CD4-positive, alpha-beta T cell treated with Interleukin-21 for 1 hour (primary cell): ENCODE measurements at places on chromosomes 12 and 14.

DNA sequence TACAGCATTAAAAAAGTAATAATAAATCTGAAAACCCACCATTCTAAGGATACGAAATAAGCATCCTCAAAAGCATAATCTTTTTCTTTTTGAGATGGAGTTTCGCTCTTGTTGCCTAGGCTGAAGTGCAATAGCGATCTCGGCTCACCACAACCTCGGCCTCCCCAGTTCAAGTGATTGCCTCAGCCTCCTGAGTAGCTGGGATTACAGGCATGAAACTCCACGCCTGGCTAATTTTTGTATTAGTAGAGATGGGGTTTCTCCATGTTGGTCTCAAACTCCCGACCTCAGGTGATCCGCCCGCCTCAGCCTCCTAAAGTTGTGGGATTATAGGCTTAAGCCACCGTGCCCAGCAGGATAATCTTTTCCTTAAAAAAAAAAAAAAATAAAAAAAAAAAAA is 4.3 kb downstream of the CCNT1 start:
- no peak for DNase-seq

DNA sequence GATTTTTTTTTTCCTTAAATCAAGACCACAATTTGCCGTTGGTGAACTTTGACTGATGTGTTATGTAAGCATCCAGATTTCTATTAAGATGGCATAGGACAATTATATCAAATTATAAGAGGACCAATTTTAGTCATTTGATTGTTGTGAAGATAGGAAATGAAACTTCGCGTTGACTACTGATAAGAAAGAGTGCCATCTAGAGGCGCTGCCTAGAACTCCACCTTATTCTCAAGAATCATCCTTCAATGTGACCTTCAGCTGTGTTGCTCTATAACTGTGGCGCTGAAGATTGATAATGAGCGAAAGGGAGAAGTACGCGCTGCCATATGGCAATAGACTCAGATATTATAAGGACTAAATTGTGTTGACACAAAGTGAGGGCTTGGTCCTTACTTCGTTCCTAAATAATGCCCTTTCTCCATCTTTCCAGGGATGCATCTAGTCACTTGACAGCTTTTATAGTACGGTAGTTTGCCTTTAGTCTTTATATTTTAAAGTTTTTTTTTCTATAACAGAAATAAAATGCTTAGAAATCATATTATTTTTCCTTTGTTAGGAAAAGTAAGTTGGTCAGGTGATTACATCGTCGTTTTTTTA is 350.8 kb upstream of the STXBP6 start:
- peak; percentile 17 for DNase-seq

DNA sequence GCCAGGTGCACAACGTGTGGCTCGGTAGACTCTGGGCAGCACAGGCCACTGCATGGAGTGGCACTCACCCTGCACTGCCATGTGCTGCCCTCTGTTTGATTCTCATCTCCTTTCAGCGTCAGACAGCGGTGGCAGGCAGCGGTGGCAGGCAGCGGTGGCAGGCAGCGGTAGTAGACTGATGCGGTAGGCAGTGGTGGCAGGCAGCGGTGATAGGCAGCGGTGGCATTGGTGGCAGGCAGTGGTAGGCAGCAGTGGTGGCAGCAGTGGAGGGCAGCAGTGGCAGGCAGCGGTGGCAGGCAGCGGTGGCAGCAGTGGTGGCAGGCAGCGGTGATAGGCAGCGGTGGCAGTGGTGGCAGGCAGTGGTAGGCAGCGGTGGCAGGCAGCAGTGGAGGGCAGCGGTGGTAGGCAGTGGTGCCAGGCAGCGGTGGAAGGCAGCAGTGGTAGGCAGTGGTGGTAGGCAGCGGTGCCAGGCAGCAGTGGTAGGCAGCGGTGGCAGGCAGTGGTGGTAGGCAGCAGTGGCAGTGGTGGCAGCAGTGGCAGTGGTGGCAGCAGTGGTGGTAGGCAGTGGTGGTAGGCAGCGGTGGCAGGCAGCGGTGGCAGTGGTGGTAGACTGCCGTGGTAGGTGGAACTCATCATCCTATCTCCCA is 6.0 kb upstream of the MEG3 start:
- no peak for DNase-seq

DNA sequence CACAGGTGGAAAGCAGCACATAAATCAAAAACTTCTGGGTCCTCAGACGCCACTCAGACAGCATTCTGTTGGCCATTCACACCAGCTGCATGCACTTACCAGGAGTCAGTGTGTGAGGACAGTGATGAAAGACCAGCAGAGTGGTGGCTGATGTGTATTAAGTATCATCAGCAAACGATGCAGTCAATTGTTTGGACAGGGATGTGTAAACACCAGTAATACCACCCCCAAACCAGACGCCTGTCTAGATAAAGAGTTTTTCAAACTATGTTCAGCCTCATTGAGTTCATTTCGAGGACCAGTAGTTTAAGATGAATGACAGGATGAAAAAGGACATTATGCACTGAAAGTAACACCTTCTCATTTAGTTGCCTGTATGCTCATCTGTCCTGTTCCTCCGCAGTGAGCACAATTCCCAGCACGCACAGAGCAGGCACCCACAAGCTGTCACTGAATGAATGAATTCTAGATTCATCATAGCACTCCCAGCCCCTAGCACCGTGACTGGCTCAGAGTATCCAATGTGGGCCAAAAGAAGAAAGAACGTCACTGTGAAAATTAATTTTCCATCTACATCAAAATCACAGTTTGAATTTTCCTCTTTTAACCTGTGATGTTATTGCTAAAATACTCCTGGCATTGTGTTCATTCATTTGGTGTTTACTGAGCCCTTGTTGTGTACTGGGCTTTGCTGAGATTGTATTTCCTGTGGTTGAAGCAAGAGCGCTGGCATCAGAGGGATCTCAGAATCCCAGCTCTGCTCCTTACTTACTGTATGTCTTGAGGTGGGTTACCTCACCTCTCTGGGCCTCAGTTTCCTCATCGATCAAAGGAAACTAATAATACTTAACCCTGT is 124.8 kb upstream of the NOS1 start:
- no peak for DNase-seq

GRCh38 chr14:103104654-103105452 is 10.3 kb downstream of the EXOC3L4 start:
- DNase-seq: peak; percentile 70

- no peak for DNase-seq
These were observed 144.7 kb downstream of the ALX1 start for GRCh38 chr12:85424581-85425348.

DNA sequence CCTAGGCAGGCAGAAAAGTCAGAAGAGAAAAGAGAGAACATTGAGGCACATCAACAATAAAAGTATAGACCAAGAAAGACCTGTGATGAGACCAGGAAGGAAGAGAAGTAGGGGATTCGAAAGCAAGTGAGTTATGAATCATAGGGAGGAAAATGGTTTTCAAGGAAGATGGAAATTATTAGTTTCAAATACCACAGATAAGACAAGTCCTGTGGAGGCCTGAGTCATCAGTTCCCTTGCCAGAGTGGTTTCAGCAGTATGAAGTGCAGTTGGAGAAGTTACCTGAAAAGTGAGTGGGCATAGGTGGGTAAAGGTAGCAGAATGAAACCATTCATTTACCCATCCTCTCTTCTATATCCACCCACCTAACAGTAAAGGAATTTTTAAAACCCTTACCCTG is 25.2 kb upstream of the TSPAN8 start:
- no peak for DNase-seq

GRCh38 chr12:15244341-15244740 is 23.1 kb upstream of the RERG start:
- DNase-seq: no peak

DNA sequence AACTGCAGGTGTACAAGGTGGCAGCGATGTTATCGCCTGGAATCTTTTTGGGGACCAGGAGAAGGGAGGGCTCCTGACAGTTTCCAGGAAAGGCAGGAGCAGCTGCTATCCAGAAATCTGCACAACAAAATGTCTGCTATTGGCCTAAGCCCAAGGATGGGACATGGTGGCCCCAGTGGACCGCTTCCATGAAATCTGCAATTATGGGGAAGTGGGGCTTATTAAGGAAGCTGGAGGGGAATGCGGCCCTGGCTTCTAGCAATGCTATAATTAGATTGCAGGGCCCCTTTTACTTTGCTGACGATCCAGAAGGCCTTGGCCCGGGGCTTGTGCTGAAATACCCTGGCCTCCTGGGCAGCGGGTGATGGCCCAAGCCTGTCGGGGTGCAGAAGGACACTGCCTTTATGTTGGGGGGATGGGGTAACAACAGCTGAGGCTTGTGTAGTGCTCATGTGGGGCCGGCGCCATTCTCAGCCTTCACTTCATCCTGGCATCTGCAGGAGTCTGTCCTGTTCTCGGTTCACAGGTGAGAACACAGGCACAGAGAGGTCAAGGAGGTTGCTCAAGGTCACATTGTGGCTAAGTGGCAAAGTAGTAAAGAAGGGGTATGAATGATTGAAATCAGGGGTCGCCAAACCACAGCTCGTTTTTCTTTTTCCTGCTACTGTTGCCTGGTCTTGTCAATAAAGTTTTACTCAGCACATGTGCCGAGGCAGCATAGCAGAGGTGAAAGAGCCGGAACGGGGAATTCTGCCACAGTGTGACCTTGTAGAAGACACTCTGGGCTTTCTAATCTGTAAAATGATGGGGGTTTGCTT is 153.5 kb downstream of the RBM19 start:
- no peak for DNase-seq

DNA sequence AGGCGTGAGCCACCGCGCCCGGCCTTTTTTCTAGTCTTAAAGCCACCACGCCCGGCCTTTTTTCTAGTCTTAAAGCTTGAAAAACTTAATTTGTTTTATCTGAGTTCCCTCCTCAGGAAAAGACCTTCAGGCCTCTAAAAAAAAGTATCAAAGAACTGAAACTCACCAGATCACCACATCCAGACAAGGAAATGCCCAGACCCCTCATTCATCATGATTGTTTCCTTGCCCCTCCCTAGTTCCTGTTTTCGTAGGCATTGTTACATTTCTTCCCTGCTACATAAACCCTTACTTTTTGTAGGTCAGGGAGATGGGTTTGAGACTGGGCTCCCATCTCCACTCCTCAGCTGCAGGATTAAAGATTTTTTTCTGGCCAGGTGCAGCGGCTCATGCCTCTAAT is 21.1 kb upstream of the VWF start:
- no peak for DNase-seq

GRCh38 chr12:128445415-128446127 is 178.6 kb downstream of the TMEM132C start:
- no peak for DNase-seq

DNA sequence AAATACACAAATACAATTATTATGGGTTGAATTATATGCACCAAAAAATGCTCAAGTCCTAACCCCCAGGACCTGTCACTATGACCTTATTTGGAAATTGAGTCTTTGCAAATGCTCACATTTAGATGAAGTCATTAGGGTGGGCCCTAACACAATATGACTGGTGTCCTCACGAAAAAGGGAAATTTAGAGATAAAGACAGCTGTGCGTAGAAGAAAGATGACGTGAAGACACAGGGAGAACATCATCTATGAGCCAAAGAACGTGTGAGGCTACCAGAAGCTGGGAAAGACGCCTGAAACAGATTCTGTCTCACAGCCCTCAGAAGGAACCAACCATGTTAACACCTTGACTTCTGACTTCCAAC is 259.2 kb downstream of the EMP1 start:
- no peak for DNase-seq

- no peak for DNase-seq
These were observed 509.2 kb downstream of the FLRT2 start for GRCh38 chr14:86039176-86039575.

GRCh38 chr14:68843471-68844209 is 50.8 kb upstream of the ZFP36L1 start:
- DNase-seq: peak; percentile 75

GRCh38 chr14:91335191-91336092 is 82.2 kb downstream of the CCDC88C start:
- DNase-seq: no peak

GRCh38 chr14:59507063-59507751 is 22.9 kb downstream of the JKAMP start:
- peak; percentile 55 for DNase-seq

DNA sequence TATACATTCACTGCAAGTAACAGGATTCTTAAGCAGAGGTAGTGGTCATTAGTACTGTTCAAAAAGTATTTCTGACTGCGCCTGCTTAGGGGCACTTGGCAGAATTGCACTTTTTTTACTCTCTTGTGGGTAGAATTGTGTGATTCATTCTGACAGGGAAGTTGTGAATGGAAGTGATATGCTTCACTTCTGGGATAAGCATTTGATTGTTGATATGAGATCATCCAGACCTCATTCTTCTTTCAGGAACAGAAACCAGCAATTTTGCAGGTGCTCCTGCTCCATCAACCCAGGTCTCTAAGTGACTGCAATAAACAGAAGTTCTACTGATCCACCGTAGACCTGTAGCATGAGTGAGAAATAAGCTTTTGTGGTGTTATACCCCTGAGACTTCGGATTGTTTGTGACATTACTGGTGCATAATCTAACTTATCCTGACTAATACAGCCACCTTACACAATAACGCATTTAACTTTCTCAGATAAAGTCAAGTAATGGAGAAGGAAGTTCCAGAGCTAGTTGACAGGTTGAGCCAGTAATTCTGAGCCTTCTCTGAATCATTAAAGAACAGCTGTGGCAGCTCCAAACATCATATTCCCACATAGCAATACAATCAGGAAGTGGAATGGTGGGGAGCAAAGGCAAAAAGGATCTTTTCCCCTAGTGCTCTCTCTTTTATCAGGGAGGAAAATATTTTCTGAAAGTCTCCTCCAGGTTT is 387.9 kb downstream of the SYT1 start:
- no peak for DNase-seq
